ENCODE measurements at places on chromosomes 4 and X.
A peak's percentile ranks its signal among the peaks of the same experiment; 100 is the strongest.

DNA sequence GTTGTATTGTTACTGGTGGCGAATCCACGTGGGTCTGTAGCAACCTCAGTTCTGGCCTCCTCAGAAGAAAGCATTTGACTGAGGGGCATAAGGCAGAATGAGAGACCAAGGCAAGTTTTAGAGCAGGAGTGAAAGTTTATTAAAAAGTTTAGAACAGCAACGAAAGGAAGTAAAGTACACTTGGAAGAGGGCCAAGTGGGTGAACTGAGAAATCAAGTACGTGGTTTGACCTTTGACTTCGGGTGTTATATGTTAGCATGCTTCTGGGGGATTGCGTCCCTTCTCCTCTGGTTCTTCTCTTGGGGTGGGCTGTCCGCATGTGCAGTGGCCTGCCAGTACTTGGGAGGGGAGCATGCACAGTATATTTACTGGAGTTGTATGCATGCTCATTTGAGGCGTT lies 232.7 kb upstream of the GATB start:
- DNase-seq = no peak

DNA sequence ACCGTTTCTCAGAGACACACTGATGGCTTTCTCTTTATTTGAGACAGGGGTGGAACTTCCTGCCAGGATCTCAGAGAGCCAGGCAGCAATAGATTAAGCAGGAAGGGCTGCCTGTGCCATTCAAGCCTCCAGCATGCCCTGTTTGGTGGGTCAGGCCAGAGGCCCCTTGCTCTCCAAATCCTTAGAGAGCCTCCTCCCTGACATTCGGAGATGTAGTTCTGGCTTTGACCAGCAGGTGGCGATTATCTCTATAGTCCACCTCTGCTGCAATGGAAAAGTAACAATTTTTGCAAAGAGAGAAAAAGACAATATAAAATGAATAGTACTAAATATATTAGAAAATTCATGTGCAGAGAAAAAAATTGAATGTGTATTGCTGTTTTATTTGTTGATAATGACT lies 93.9 kb downstream of the NXF2B start:
- DNase-seq = peak; percentile 54

GRCh38 chrX:87067795-87068369 lies 449.7 kb upstream of the KLHL4 start:
- DNase-seq = no peak

DNA sequence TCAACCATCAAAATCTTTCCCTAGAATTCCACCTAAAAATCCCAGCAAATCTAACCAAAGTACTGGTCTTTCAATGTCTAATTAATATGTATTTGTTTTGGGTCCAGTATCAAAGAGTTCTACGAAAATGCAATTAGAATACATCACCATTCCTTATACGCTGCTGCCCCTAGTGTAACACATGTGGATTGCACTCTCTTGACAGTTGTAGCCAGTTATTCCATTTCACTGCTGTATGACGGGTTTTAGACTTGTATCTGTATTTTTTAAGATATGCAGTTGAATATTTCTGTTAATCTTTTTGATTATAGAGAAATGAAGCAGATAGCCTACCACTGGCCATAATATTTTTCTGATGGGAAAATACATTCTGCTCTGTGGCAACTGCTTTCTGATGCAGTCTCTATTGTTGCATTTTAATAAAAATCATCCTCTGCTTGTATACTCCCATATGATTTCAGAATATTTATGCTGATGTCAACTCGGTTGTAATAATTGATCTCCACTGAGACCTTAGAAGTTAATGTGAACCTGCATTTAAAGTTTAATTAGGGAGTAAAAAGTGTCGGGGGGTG lies 17.1 kb upstream of the PAGE2B start:
- DNase-seq = peak; percentile 57

Data from CD4-positive, alpha-beta T cell treated with Interleukin-12 subunit alpha and Interleukin-12 subunit beta, for 1 hour (primary cell).